ENCODE measurements at places on chromosomes 2 and 18.

DNA sequence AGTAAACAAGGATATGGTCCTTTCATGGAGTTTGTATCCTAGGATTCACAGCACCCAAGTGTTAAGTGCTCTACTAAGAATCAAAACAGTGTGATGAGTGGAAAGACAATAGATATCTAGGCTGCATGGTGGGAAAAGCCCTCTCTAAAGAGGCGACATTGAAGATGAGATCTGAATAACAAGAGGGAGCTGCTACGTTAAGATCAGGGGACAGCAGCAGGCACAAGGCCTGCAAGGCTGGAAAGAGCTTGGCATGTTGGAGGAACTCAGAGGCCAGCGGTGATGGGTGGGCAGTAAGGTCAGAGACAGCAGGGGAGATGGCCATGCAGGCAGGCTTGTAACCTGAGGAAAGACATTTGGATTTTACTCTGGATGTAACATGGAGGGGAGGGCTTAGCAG lies 177.5 kb downstream of the GFPT1 start:
- H3K27me3 ChIP-seq: no peaks in the 10 kb centered on the region
- H3K27ac ChIP-seq: no peak overlapping the region
- no peak overlapping the region for H3K4me3 ChIP-seq
- no peak for DNase-seq

- H3K4me1 ChIP-seq: no peaks in the 10 kb centered on the region
- no peak overlapping the region for H3K4me3 ChIP-seq
- H3K36me3 ChIP-seq: no peaks in the 10 kb centered on the region
- no peaks in the 10 kb centered on the region for H3K27me3 ChIP-seq
- H3K27ac ChIP-seq: no peak overlapping the region
Observed at GRCh38 chr2:217475791-217476190, 527.0 kb downstream of the TNS1 start.

GRCh38 chr18:37422596-37422995 lies 143.0 kb downstream of the CELF4 start:
- no peaks in the 10 kb centered on the region for H3K4me1 ChIP-seq
- no peak overlapping the region for H3K27ac ChIP-seq
- DNase-seq: no peak
- no peaks in the 10 kb centered on the region for H3K36me3 ChIP-seq

DNA sequence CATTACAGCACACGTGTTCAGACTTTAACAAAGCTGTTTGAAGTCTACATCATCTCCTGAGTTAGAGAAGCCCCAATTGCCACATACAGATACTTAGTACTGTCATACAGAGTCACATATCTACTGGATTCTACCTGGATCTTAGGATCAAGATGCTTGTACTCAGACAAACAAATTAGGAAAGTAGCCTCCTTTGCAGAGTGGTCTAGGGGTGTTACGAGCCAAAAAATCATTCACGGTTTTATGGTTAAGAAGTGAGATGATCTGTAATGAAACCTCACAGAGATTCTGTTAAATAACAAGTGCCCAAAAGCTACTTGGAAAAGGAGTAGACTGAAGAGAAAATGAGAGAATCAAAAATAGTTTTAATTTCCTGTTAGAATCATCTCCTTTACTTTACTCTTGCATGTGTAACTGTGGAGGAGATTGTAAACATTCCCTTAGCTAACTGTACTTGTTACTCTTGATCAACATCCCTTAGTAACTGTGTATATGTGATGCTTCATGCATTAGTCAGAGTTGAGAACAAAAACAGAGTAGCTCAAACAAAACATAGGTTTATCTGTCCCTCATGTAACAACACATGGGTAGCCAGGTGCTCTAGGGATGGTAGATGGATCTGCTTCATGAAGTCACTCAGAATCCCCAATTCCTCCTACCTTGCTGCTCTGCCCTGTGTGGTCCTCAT lies 16.4 kb upstream of the IL1RL1 start:
- H3K27ac ChIP-seq: no peak overlapping the region
- H3K27me3 ChIP-seq: no peaks in the 10 kb centered on the region
- no peak for DNase-seq
- no peak overlapping the region for H3K4me3 ChIP-seq
- H3K36me3 ChIP-seq: no peaks in the 10 kb centered on the region
- H3K4me1 ChIP-seq: no peaks in the 10 kb centered on the region

- H3K36me3 ChIP-seq: no peaks in the 10 kb centered on the region
- H3K4me1 ChIP-seq: peaks cover 50% of the 10 kb centered on the region
- no peaks in the 10 kb centered on the region for H3K27me3 ChIP-seq
- no peak for DNase-seq
- H3K4me3 ChIP-seq: peak overlapping the region; percentile 91
Observed at GRCh38 chr2:186590350-186590758, 498 bp downstream of the ITGAV start.

DNA sequence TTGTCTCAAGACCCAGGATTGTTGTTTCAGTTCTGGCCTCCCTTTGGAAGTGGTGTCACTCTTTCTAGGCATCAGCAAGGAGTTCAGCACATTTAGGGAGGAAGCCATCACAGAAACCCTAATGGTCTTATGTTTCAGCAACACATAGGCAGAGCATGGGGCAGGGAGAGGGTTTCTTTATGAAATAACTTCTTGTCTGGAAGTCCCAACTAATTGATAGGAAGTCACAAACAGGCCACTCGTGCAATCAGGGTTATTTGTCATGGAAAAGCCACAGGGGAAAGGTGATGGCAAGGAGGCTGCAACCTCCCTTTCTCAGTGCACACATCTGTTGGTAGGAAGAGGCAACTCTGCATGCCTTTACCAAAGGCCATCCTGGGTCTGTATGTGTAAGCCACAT lies 103.0 kb downstream of the BCL11A start:
- no peak overlapping the region for H3K4me3 ChIP-seq
- no peaks in the 10 kb centered on the region for H3K27me3 ChIP-seq
- DNase-seq: peak; percentile 89
- H3K4me1 ChIP-seq: no peaks in the 10 kb centered on the region
- H3K27ac ChIP-seq: no peak overlapping the region

- no peak overlapping the region for H3K4me3 ChIP-seq
- peak; percentile 64 for DNase-seq
- no peaks in the 10 kb centered on the region for H3K4me1 ChIP-seq
- no peaks in the 10 kb centered on the region for H3K36me3 ChIP-seq
- H3K27me3 ChIP-seq: no peaks in the 10 kb centered on the region
- H3K27ac ChIP-seq: no peak overlapping the region
Observed at GRCh38 chr2:145199042-145199441, 679.1 kb upstream of the ZEB2 start.

- peak overlapping the region; percentile 88 for H3K4me3 ChIP-seq
- peak overlapping the region; percentile 100 for H3K27ac ChIP-seq
- H3K4me1 ChIP-seq: peaks cover 60% of the 10 kb centered on the region
Observed at GRCh38 chr2:218397820-218398436, 1.7 kb upstream of the CTDSP1 start.
